ENCODE measurements at places on chromosomes 1 and 21.

DNA sequence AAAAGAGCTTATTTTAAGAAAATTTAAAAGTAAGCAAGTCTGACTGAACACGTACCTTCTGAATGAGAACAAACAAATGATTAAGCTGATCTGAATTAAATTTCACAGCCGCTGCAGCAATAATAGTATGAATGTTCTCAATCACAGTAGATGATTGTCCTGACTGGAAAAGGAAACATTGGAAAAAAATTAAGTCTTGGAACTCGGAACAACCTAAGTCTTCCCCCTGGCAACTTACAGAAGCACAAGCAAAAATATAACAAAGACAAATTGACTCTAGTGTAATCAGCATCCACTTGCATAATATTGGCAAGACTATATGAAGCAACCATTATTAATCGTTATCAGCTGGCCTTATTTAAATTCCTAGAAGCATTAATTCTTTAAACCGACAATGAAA, 60.5 kb downstream of the USP24 start:
- no peak for DNase-seq

- no peak for DNase-seq
These were observed 4.6 kb downstream of the HJV start for GRCh38 chr1:146016891-146017290.

DNA sequence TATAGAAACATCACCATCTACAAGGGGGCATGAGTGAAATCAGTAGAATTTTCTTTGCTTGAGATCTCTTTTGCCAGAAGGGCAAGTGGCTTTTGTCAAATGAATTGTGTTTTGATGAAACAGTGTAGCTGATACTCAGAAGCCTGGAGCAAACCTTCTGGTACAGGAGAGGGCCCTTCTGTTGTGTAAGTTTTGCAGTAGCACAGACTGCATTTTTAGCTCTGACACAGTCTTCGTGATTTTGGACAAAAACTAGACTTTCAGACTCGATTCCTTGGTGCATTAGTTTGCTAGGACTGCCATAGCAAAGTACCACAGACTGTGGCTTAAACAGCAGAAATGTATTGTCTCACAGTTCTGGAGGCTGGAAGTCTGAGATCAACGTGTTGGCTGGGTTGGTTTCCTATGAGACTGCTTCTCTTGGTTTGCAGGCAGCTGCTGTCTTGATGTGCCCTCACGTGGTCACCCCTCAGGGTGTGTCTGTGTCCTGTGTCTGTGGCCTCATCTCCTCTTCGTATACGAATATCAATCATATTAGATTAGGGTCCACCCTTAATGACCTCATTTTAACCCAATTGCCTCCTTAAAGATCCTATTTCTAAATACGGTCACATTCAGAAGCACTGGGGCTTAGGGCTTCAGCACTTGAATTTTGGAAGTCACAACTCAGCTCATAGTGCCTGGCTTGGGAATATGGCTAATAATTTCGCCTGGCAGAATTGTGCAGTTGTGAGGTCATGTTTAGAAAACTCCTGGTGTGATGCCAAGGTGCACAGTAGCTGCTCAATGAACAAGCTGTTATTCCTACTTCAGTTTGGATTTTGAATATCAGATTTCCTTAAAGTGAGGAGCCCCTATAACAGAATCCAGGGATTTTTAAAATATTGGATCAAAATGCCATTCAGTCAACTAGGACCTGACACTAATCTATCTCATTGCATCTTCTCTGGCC, 21.2 kb upstream of the DISC1 start:
- no peak for DNase-seq

GRCh38 chr1:78501203-78501602, 10.4 kb downstream of the PTGFR start:
- DNase-seq = no peak

GRCh38 chr1:45958317-45958716, 154.9 kb downstream of the MAST2 start:
- no peak for DNase-seq

- DNase-seq = no peak
These were observed 4.2 kb downstream of the TFAP2E start for GRCh38 chr1:35577071-35577998.

DNA sequence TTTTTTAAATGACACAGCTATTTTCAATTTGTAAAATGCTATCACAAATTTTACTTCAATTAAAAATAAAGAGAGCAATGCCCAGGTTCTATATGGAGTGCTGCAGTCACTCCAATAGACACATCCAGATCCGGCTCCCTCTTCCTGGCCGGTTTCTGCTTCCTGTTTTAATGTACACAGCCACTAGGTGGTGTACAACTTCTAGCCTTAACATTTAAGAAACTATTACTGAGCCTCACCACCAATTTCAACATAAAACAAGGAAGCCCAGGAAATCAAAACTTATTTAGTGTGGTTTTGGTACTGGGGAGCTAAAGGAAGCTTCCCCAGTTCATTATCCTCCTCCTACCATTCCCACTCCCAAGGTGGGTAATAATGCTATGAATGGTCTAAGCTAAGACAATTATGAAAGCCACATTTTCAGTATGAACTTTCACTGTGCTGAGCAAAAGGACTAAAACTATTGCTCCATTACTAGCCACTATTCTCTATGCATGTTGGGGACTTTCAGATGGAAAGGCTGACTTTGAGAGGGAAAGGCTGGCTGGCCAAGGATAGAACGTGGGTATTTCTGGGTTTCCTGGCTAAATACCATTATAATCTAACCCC, 25.5 kb upstream of the MTMR11 start:
- DNase-seq = no peak

DNA sequence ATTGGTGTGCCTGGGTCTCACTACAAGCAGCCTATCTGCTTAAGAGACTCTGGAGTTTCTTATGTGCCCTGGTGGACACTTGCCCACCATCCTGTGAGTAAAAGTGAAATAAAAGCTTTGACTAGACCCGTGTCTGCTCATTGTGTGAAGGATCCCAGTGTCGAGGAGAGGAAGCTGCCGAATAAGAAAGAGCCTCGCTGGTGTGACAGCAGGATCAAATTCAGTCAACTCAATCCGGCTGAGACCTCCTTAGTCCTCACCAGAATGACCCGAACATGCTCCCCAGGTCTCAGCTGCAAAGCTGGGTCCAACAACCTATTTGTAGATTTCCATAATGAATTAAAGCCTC, 14.8 kb downstream of the CD2 start:
- no peak for DNase-seq

- DNase-seq = no peak
These were observed 1058.0 kb upstream of the ADGRL4 start for GRCh38 chr1:80064524-80064923.

DNA sequence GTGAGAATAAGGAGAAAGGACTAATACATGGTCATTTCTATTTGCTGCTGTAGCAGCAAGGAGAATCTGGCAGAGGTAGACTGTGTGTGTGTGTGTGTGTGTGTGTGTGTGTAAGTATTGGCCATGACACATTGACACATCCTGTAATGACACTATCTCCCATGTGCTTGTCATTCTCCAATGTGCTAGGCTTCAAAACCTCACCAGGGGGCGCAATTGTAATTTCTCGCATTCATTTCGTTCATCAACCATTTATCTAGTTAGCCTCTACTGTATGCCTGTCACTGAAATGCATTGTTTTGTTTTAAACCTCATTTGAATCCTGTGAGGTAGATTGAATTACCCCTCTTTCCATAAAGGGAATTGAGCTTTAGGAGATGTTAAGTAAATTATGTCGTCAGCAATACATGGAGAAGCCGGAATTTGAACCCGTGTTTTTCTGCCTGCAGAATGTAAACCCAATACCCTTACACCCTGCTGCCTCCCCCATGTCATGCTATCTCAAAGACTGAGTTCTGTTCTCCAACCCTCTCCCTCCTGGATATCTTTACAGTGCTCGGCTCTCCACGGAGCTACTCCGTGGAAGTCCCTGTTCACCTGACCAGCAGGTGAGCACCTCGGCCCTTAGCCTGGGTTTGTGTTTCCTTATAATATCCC, 100.8 kb downstream of the UCK2 start:
- peak; percentile 9 for DNase-seq

DNA sequence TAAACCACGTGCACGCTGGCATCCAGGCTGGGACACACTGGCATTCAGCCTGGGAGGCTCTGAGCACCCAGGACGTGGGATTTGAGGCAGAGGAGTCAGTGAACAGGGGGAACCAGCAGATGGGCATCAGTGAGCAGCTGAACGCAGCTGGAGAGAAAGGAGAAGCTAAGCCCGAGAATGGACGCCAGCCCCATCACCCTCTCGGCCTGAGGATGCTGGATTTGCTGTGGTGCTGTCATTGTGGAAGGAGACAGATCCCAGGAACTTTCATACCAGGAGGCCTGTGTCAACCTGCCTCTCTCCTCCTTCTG, 132.8 kb downstream of the PGBD5 start:
- DNase-seq = no peak

DNA sequence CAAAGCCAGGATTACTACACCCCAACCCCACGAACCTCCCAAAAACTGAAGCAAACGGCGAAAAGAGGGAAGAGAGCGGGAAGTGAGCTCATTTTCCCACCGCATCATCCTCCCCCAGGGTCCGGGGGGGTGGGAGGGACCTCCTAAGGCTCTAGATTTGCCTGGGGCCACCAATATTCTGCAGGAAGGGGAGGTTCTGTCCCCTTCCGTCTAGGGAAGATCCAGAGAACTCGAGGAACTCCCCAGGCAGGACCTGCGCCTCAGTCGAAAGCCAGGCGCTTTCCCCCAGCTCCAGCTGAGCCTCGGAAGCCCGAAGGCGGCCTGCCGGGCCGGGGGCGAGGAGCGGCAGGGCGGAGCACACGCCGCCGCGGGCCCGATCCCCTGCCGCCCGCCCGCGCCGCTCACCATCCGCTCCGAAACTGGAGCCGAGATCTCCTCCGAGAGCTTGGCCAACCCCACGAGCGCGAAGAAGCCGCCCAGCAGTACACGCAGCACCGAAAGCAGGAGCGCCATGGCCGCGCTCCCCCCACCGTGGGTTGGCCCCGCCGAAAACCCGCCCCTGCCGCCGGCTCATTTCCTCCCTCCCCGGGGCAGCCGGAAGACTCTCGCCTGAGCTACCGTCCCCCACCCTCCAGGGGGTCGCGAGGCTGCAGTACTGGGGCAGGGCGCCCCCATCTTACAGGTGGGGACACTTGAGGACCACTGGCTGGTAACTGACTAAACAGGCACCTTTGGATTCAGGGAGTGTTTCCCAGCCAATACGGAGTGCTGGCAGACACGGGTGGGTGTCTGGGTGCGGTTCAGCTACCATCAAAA, at the start of gene TMEM35B:
Gene TMEM35B (minus strand): TSS at position 555 of the 816 bp plus-strand sequence. CDS start 42 bp downstream, at position 513.
- DNase-seq = peak; percentile 42

DNA sequence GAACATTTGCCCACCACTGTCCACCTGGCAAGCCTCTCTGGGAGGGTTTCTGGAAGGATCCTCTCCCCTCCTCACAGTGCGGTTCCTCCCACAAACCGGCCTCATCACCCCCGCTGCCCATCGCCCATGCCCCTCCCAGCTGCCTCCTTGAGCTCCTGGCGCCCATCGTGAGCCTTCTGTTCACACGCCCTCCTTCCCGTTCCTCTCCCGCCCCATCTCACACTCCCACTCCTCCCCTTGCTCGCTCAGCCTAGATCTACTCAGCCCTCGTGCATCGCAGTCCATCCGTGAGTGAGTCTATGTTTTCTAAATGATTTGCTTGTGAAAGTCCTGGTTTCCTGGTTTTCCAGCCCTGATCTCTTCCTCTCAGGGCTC, 119.1 kb upstream of the C1orf174 start:
- DNase-seq = no peak

DNA sequence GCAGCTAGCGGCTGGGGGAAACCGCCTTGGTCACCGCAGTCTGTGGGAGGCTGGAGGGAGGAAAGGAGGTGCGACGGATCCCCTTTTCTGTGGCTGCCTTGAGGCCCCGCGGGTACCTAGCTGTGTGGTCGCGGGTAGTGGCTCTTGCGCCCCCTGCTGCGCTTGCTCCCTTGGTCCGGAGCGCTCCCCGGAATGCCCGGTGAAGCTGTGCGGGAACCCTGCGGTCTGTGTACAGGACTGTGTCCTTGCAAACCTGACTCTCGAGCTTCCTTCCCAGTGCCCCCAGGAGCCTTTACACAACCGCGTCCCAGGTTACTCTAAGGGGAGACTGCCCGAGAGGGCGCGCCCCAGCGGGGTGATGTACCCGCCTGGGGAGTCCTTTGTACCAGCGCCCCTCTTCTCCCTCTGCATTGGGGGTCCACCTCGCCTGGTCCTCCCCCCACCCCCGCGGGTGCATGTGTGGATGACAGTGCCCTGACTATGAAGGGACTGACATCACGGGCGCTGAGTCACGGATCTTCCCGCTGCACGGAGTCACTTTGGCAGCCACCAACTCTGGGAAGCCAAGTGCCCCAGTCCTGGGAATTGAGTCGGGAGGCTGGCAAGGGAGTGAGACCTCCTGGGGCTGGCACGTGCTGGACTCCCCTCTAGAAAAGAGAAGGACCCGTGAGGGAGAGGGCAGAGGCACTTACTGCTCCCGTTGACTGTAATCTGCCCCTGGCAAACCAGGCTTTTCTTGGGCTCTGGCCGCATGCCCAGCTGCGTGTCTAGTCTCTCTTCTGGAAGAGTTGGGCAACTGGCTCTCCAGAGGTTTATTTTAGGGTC, 816 bp downstream of the IL6R start:
- DNase-seq = peak; percentile 81

- DNase-seq = peak; percentile 9
These were observed 749 bp upstream of the PEX11B start for GRCh38 chr1:145918992-145919939.

GRCh38 chr1:13469343-13469742, 44.5 kb downstream of the LRRC38 start:
- DNase-seq = no peak

DNA sequence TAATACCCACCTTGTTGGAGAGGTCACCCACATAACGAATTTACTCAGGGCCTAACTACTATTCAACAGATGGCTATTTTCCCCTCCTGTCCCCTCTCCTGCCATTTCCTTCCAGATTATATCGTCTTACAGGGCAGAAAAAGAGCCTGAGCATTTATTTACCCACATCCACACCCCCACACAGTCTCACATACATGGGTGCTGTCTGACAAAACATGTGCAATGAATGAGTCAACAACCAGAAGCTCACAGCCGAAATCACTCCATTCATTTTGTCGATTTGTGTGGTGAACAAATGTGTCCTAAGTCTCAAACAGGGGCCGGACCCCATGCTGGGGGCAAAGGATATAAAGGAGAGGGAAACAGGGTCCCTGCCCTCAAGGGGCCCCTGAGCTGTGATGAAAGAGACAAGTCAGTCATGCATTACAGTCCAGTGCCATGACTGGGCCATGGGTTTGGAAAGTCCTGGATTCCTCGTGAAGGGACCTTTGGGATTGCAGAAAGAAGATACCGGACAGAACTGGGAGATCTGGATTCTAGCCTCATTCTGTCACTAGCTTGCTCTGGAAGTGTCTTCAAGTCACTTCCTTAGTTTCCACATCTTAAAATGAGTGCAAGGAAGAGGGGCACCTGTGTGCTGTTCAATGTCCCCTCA, 16.4 kb upstream of the ZNF683 start:
- no peak for DNase-seq
